Stimulated activated CD4-positive, alpha-beta T cell treated with anti-CD3 and anti-CD28 coated beads, Interleukin-4, amount 100 ng/mL, for 24 hours (primary cell): ENCODE measurements at places on chromosomes 16 and 17.

DNA sequence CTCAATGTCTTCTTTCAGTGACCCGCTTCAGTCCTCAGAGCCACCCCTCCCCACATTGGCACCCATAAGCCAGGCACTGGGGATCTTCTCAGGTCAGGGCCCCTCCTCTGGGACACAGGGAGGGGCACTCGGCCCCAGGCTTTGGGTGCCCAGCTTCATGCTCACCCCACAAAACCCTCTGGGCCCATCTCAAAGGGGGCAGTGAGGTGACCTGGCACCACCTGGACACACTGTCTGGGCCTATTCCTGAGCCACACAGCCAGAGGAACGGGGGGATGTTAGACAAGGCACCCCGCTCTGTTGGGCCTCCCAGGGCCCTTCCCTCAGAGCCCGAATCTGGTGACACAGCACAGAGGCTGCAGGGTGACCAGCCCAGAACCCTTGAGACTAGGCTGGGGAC, 36.1 kb downstream of the TNFRSF13B start:
- DNase-seq: no peak

GRCh38 chr16:85549766-85550421, 63.2 kb upstream of the GSE1 start:
- no peak for DNase-seq

DNA sequence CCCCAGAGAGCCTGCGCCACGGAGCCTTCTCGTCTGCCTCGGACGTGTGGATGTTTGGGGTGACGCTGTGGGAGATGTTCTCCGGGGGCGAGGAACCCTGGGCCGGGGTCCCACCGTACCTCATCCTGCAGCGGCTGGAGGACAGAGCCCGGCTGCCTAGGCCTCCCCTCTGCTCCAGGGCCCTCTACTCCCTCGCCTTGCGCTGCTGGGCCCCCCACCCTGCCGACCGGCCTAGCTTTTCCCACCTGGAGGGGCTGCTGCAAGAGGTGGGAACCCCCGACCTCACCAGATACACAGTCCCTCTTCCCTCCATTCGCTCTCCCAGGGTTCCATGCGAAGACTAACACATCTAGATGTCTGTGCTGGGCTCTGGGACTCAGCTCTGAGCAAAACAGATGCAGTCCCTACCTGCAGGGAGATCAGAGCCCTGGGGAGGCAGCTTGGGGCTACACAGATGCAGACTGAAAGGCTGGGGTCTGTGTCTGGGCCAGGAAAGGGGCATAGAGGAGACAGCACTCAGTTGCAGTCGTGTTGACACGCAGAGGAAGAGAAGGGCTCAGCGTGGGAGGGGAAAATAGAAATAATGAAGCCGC, 3.7 kb downstream of the TNK1 start:
- no peak for DNase-seq

DNA sequence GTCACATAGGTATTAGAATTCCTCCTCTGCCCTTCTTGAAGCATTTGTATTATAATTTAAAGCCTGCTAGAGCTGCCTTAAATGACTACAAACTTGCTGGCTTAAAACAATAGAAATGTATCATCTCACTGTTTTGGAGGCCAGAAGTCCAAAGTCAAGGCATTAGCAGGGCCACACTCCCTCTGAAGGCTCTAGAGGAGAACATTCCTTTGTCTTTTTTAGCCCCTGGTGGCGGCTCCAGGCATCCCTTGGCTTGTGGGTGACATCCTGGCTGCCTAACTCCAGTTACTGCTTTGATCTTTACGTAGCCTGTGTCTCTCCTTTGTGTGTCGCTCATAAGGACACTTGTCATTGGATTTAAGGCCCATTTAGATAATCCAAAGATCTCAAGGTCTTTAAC, 186.6 kb upstream of the SALL1 start:
- no peak for DNase-seq

- DNase-seq: no peak
Measured at GRCh38 chr16:66295213-66295612, 71.3 kb upstream of the CDH5 start.

- no peak for DNase-seq
Measured at GRCh38 chr16:24526701-24527495, 12.5 kb upstream of the RBBP6 start.

DNA sequence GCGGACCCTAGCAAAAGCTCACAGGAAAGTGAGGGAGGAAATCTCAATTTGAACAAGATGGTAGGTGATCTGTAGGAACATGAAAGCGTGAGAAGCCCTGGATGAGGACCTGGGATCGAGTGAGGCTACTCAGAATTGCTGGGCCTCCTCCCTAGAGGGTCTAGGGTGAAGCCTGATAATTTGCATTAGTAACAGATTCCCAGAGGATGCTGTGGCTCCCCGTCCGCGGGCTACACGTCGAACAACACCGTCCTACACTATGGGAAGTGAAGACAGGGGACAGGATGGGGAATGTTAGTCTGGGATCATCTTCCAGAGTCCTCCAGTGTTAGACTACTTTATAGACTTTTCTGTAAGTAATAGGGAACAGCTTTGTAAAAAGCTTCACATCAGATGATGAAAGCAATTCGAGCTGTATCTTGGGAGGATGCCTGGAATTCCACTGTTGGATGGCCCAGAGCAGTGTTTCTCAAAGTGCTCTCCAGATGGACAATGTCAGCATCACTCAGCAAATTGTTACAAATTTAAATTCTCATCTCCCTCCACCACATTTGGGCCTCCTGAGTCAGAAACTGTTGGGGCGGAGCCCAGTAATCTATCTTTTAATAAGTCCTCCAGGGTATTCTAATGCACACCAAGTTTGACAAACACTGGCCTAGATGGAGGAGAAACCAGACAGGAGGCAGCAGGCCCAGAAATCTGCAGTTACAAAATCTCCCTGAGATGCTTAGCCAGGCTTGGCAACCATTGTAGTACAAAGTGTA, 6.5 kb downstream of the FNDC8 start:
- no peak for DNase-seq

- DNase-seq: no peak
Measured at GRCh38 chr17:49278076-49278475, 47.5 kb upstream of the PHOSPHO1 start.

- DNase-seq: no peak
Measured at GRCh38 chr16:89495121-89495520, 4.8 kb upstream of the ANKRD11 start.

DNA sequence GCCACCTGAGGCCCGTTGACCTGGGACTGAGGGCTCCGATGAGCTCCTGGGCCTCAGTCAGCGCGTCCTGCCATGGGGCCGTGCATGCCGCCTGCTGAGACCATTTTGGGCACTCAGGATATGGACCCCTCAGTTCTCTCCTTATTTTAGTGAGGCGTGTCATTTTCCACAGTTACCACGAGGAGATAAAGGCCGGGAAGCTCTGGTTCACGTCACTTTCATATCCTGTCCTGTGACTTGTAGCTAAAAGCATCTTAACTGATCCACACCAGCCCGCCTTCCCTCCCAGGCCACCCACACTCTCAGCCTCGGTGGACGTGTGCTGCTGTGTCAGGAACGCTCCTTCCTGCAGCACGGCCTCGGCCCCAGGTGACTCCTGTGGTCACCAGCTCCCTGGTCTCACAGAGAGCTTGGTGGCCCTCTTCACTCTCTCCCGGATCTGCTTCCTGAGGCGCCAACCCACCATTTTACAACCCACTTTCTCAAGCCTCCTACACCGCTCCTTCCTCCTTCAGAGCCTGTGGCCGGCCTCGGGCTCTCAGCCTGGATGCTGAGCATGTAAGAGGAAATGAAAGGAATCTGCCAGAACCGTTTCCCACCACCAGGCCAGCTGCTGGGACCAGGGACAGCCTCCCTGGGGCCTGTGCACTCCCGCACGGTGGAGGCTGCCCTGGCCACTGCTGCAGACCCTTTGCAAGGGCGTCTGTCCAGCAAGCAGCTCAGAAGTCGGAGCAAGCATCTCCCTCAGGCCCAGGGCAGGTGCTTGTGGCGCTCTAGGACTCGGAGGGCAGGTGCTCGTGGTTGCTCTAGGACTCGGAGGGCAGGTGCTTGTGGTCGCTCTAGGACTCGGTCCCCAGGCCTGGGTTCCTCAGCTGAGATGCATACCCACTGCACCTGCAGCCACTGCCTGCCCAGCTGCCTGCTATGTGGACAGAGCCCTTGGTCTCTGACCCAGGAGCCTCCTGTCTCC, 23.9 kb upstream of the FASN start:
- no peak for DNase-seq

DNA sequence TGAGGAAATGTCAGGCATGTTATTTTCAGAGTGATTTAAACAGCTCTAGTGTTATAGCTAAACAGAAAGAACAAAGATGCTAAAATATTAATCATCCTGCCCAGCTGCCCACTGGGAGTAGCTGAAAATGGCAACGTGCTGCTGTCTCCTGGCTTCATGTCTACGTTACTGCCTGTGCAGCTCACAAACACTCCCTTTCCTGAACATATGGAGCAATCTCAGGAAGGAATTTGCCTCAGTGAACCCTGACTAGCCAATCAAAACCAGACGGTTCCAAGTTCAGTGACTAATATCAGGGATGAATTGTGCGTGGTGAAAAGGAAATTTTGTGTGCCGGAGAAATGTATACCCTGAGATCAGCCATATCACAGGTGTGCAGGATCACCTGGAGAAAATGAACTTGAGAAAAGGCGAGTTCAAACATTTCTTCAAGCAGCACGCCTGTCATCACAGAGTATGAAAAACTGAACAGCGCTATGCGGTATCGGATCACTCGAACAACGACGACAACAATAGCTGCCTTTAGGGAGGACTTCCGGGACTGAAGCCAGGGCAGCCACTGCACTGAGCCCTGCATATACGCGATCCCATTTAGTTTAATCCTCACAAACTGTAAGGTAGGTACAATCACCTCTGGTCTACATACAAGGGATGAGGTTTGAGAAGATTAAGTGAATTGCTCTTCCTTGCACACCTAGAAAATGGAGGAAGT, 110.3 kb downstream of the STX8 start:
- no peak for DNase-seq

DNA sequence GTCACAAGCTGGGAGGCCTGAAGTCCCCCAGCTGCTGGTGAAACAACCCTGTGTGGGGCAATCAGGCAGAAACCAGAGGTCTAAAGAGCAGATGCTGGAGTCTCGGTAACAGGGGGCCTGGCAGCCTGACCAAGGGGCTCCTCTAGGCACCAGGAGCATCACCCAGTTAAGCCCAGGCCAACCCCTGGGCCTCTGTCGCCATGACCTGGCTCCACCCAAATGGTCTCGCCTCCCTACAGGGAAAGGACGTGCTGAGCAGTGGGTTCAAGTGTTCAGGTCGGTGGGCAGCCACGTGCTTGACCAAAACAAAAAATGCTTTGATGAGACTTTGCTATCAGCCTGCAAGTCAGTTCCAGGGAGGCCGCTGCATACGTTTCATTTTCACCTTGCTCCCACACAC, 240.3 kb downstream of the ZNF423 start:
- DNase-seq: no peak

- DNase-seq: no peak
Measured at GRCh38 chr17:2517539-2517938, 5.9 kb upstream of the METTL16 start.

- DNase-seq: no peak
Measured at GRCh38 chr17:43671031-43671692, 9.4 kb upstream of the MEOX1 start.

DNA sequence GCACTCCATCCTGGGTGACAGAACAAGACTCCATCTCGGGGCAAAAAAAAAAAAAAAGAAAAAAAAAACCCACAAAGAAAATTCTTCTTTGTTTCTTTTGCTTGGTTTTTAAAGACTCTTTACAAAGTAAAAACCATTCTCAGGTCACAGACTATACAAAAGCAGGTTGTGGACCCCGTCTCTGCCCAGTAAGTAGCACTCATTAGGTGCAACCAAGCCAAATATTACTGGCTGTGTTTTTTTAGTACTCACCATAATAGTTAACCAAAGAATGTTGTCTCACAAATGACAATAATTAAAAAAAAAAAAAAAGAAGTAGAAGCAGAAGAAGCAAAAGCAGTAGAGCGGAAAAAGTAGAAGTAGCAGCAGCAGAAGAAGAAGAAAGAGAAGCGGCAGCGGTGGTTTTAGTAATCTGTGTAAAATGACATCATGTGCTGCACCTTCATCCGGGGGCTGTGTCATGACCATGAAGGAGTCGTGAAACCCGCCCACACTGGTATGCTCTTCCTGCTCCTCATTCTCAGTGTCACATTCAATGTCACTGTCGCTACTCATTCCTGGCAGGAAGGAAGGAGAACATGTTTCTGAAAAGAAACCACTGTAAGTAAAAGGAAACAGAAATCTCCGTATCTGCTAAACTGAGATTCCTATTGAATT, 105.4 kb downstream of the TRIM37 start:
- DNase-seq: peak; percentile 81

- no peak for DNase-seq
Measured at GRCh38 chr17:70261170-70261569, 91.8 kb downstream of the KCNJ2 start.

- DNase-seq: no peak
Measured at GRCh38 chr16:165539-166374, at the start of gene HBM. Gene HBM, plus strand, starts transcription at chr16:165978. Its CDS starts 20 bp downstream, at chr16:165998.
